DMS53 (cell line): ENCODE measurements at places on chromosomes 16 and 17.

- no peak for DNase-seq
Observed at GRCh38 chr17:50899005-50899460, 32.9 kb upstream of the TOB1 start.

DNA sequence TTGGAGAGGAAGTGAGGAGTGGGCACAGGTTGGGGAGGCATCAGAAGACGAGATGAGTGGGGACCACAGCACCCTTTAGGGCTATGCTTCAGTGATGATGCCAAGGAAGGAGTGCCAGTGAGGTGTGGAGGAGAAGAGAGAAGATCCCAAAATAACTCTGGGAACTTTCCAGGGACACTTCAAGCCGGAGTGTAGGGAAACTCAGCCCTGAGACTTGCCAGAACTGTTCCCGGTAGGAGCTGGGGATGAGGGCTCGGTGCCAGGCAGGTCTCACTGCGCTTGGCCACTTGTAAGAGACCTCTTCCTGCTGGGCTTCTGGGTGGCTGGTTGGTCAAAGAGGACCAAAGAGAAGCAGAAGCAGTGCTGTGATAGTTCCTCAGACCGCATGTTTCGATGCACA is 63.6 kb downstream of the SHISA6 start:
- DNase-seq: no peak

DNA sequence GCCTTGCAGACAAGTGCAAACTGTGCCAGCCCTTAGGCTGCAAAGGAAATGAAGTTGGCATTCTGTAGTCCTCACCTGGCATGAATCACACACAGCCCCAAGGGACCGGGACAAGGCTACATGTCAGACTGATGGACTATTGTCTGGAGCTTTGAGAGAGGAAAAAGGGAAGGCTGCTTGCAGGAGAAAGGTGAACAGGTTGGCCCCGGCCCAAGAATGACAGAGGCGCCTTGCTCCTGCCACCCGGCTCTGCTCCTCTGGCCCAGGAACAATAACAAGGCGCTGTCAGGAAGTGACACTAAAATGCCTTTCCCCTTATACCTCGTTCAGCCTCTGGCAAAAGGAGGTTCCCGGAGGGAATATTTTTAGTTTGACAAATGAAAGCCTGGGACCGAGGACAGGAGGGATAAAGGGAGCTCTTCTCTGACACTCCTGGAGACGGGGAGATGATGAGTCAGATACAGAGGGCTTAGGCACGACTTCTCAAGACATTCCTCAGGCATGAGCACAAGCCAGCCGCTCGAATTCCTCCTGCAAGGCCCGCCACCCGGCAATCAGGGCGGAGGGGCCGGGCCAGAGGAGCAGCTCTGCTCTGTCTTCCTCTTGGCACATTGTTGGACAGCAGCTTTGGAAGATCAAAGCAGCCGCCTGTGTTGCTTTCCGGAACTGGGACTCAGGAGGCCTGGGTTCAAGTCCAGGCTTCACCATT is 105.8 kb downstream of the NOG start:
- DNase-seq: peak; percentile 21

GRCh38 chr17:56309897-56310296 is 156.6 kb downstream of the ANKFN1 start:
- DNase-seq: no peak

- peak; percentile 36 for DNase-seq
Observed at GRCh38 chr16:50509521-50510341, 38.5 kb upstream of the NKD1 start.

- DNase-seq: no peak
Observed at GRCh38 chr17:43667947-43668348, 6.2 kb upstream of the MEOX1 start.

GRCh38 chr16:55842369-55843104 is 9.6 kb upstream of the CES1 start:
- DNase-seq: peak; percentile 68
